Activated naive CD4-positive, alpha-beta T cell treated with Interleukin-2 at 50 U/mL for 16 hours (primary cell): ENCODE measurements at places on chromosomes 16 and 17.

DNA sequence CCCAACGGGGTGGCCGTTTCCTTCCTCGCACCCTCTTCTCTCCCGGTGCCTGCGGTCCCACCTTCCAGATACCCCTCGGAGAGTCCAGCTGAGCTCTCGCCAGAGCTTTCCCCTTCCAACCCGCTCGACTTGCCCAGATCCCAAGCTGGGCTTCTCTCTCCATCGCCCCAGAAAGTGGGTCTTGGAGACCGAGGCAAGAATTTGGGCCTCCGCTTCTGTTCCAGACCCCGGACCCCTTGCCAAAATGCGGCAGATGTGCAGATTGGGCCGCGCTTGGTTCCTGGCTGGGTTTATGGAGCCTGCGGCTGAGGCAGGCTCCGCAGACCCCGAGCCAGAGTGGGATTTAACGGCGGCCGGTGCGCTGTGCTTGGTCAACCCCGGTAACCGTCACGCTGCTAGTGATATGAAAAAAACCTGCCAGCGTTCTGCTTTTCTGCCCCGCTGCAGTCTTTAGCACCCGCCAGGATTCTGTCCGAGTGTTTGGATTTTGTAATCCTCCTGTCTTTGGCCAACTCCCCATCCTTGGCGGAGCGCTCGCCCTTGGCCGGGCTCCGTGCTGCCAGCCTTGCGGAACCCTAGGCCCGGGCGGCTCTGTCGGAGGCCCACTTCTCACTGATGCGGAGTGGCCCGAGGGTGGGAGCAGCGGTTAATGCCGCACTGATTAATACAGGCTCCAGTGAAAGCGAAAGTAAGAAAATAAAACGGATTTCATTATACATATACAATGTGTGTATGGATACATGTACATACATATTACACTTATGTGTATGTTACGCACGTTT is 754 bp upstream of the SLFN11 start:
- peak; percentile 62 for DNase-seq

DNA sequence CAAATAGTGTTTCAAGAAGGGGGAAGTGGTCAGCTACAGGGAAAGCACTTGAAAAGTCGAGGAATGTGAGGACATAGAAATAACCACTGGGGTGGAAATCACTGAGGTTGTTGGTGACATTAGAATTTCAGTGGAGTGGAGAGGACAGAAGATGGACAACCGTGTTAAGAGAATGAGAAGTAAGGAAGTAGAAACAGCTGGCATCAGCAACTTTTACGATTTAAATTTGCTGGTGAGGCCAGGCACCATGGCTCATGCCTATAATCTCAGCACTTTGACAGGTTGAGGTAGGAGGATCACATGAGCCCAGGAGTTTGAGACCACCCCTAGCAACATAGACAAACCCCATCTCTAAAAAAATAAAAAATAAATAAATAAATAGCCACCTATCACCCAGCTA is 83.2 kb upstream of the PSMD7 start:
- DNase-seq = no peak

DNA sequence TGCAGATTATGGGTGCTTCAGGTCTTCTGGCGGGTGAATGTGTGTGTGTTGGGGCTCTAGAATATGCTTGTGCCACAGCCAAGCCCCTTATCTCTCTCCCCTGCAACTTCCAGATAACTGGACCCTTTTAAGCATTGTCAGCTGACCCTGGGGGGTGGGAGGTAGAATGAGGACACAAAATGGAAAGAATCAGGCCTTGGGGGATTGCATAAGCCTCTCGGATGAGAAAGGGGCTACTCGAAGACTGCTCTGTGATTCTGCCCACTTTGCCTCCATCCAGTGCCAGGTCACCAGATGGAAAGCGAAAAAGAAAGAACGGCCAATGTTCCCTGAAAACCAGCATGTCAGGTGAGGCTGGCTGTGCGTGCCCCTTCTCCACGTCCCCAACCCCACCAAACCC is 13.8 kb downstream of the THRA start:
- DNase-seq = no peak

GRCh38 chr16:11624636-11625607 is 38.2 kb upstream of the LITAF start:
- DNase-seq = no peak
